ENCODE measurements at places on chromosomes 1 and 21.
A peak's percentile ranks its signal among the peaks of the same experiment; 100 is the strongest.

GRCh38 chr1:23444104-23444533 is 19.6 kb upstream of the TCEA3 start:
- H3K4me3 ChIP-seq: no peak overlapping the region
- H3K36me3 ChIP-seq: peaks cover 30% of the 10 kb centered on the region

DNA sequence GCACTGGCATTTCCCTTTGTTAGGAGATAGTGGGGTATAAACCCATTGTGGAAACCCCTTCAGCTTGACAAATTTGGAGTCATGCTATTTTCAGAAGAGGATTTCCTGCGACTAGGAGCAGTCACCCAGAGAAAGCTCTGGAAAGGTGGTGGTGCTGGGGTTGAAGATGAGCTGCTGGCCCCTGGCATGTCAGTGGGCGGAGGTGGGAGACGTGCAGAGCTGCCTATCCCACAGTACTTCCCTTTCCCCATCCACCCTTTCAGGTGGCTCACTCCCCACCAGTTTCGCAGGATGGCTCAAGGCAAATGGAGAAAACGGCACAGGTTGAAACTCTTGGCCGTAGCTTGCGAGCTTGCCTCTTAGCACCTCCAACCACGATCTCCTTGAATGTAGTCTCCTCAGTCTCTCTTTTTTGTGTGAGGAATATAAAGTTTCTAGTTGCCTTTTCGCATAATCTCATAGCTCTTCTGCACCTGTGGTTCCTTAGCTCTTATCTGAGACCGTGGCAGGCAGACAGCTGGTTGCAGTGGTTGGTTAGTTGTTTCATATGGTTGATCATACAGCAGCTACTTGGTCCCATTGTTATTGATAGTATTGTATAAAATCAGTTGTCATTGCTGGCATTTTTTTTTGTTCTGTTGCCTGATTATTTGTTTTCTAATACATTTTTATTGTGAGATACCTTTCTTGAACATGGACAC is 48.2 kb downstream of the ADARB1 start:
- H3K36me3 ChIP-seq: peaks cover 18% of the 10 kb centered on the region
- no peak overlapping the region for H3K4me3 ChIP-seq
- DNase-seq: no peak
- H3K27me3 ChIP-seq: no peaks in the 10 kb centered on the region
- peaks cover 35% of the 10 kb centered on the region for H3K4me1 ChIP-seq

DNA sequence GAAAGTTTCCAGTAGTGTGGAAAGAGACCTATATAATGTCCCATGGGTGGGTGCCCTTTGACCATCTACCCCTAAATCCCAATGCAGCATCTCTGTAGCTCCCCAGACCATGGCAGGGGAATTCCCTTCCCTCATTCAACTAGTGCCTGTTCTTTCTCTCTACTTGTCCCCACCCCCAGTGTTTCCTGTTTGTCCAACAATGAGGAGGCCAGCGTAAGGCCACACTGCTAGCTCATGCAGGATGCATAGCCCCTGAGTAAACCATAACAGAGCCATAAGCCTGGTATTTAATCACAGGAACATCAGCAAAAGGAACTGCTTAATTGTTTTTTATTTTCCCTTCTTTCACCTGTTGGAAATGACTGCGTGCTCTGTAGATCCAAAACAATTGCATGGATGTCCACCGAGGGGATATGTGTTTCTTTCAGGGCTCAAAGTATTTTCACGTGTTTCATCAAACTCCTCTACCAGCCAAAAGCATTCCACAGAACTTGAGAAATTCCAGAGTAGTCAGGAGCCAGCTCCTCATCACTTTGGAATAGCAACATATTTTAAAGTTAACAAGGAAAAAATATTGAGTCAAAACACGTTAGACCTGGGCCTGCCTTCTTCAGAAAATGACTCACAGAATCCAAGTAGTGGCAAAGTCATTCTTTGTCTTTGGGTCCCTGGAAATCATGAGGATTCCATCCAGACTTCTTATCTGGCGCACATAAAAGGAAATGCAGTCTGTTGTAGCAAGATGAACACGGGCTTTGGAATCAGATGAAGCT is 162.5 kb upstream of the SGIP1 start:
- no peak for DNase-seq
- no peaks in the 10 kb centered on the region for H3K27me3 ChIP-seq
- H3K4me1 ChIP-seq: peaks cover 11% of the 10 kb centered on the region
- no peak overlapping the region for H3K27ac ChIP-seq
- no peak overlapping the region for H3K4me3 ChIP-seq

- H3K36me3 ChIP-seq: no peaks in the 10 kb centered on the region
- H3K4me3 ChIP-seq: no peak overlapping the region
- no peaks in the 10 kb centered on the region for H3K27me3 ChIP-seq
- H3K27ac ChIP-seq: no peak overlapping the region
Measured at GRCh38 chr1:223421676-223422075, 28.5 kb downstream of the CCDC185 start.

GRCh38 chr1:30616759-30617158 is 106.6 kb downstream of the MATN1 start:
- H3K36me3 ChIP-seq: no peaks in the 10 kb centered on the region
- peaks cover 7% of the 10 kb centered on the region for H3K4me1 ChIP-seq
- H3K27me3 ChIP-seq: peaks cover 40% of the 10 kb centered on the region
- H3K27ac ChIP-seq: no peak overlapping the region

GRCh38 chr1:228171221-228171891 is 5.8 kb downstream of the IBA57 start:
- no peaks in the 10 kb centered on the region for H3K27me3 ChIP-seq
- DNase-seq: no peak
- peaks cover 12% of the 10 kb centered on the region for H3K4me1 ChIP-seq
- H3K27ac ChIP-seq: peak overlapping the region; percentile 32
- no peak overlapping the region for H3K4me3 ChIP-seq

DNA sequence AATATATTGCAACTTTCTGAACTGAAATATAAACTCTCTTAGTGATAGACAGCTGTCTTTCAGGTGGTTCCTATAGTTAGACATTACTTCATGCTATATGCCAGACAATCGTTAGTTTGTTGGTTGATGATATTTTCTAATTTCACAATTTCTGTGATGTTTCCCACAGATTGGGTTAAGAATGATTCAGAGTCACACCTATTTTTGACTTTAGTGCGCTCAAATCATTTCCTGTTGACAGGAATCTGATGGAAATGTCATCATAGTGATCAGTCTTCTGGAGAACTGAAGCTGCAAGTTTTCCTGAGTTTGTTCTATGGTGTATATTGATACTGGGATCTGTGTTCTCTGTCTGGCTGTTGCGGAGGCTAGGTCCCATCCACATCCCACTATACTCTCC is 119.7 kb downstream of the C1orf21 start:
- peaks cover 5% of the 10 kb centered on the region for H3K4me1 ChIP-seq
- DNase-seq: no peak
- no peaks in the 10 kb centered on the region for H3K27me3 ChIP-seq
- H3K27ac ChIP-seq: no peak overlapping the region
- H3K36me3 ChIP-seq: no peaks in the 10 kb centered on the region
- no peak overlapping the region for H3K4me3 ChIP-seq

- peak overlapping the region; percentile 61 for H3K27ac ChIP-seq
- peaks cover 12% of the 10 kb centered on the region for H3K36me3 ChIP-seq
- H3K27me3 ChIP-seq: peaks cover 4% of the 10 kb centered on the region
Measured at GRCh38 chr1:231642618-231643017, 16.0 kb downstream of the DISC1 start.

- no peak for DNase-seq
- peaks cover under 1% of the 10 kb centered on the region for H3K27me3 ChIP-seq
- H3K27ac ChIP-seq: peak overlapping the region; percentile 83
- H3K4me3 ChIP-seq: peak overlapping the region; percentile 90
Measured at GRCh38 chr1:3745590-3746381, 6.5 kb upstream of the CCDC27 start.

DNA sequence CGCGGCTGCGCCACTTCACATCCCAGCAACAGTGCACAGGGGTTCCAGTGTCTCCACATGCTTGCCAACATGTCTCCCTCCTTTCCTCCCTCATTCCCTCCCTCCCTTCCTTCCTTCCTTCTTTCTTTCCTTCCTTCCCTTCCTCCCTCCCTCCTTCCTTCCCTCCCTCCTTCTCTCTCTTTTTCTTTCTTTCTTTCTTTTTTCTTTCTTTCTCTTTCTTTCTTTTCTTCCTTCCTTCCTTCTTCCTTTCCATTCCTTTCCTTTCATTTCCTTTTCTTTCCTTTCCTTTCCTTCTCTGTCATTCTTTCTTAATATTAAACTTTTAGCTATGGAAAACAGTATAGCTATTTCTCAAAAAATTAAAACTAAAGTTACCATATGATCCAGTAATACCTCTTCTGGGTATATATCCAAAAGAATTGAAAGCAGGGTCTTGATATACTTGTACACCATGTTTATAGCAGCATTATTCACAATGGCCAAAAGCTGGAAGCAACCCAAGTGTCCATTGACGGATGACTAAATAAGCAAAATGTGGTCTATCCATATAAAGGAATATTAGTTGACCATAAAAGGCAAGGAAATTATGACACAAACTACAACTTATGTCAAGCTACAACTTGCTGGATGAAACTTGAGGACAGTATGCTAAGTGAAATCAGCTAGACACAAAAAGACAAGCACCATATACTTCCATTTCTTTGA is 55.0 kb upstream of the TLR5 start:
- H3K36me3 ChIP-seq: no peaks in the 10 kb centered on the region
- H3K27ac ChIP-seq: no peak overlapping the region
- no peak overlapping the region for H3K4me3 ChIP-seq
- H3K4me1 ChIP-seq: peaks cover 56% of the 10 kb centered on the region

- no peaks in the 10 kb centered on the region for H3K4me1 ChIP-seq
- no peak overlapping the region for H3K4me3 ChIP-seq
- H3K27ac ChIP-seq: peak overlapping the region; percentile 75
- H3K27me3 ChIP-seq: peaks cover under 1% of the 10 kb centered on the region
Measured at GRCh38 chr1:167206166-167206835, 14.4 kb upstream of the POU2F1 start.

GRCh38 chr1:228315484-228315944 is 91.1 kb downstream of the TRIM11 start:
- H3K27me3 ChIP-seq: no peaks in the 10 kb centered on the region
- H3K36me3 ChIP-seq: peaks cover 5% of the 10 kb centered on the region
- no peaks in the 10 kb centered on the region for H3K4me1 ChIP-seq
- no peak overlapping the region for H3K4me3 ChIP-seq

DNA sequence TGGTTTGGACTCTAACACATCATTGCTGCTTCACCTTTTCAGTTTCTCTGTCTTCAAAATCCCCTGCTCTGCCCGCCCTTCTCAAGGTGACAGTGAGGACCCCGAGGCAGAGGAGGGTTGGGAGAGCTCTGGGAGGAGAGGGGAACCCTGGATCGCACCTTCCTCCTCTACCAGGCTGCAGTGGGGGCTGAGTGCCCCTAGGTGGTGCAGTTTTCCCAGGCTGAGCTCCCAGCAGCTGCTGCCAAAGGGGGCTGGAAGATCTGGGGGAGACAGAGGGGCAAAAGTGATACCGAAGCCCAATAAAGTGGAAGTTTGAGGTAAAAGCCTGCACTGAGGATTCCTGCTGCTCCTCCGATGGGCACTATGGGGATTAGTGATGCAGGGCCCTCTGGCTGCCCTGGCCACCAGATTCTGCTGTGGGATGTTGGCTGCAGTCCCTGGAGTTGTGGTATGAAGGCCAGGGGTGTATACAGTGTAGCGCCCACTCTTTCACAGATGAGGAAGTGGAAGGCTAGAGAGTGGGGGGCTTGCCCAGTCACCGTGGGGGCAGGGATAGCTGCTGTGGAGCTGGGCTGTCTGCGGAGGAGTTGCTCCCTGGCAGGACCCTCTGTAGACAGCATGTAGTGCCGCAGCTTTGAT is 40.7 kb upstream of the SCMH1 start:
- no peak overlapping the region for H3K4me3 ChIP-seq
- peaks cover 53% of the 10 kb centered on the region for H3K27me3 ChIP-seq
- DNase-seq: peak; percentile 71
- no peak overlapping the region for H3K27ac ChIP-seq
- peaks cover 38% of the 10 kb centered on the region for H3K4me1 ChIP-seq

DNA sequence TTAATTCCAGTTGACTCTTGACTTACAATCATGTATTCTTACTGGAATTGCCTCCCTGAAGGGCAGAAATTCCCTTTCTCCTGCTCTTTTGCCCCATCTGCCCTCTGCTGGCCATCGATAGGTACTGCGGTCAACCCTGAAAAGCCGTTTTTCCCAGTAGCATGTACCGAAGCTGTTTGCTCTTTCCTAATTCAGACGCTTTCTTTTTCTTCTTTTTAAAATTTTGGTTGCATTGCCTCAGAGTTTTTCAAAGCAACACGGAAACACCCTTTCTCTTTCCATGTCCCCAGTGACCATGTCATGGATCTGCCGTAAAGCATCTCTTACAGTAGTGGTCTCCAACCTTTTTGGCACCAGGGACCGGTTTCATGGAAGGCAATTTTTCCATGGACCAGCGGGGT is 164.2 kb upstream of the C1orf21 start:
- H3K4me1 ChIP-seq: peaks cover 16% of the 10 kb centered on the region
- H3K27me3 ChIP-seq: peaks cover 17% of the 10 kb centered on the region
- no peaks in the 10 kb centered on the region for H3K36me3 ChIP-seq

- no peak for DNase-seq
- H3K4me1 ChIP-seq: peaks cover 28% of the 10 kb centered on the region
- no peak overlapping the region for H3K4me3 ChIP-seq
- peaks cover 8% of the 10 kb centered on the region for H3K36me3 ChIP-seq
- H3K27ac ChIP-seq: no peak overlapping the region
- peaks cover 4% of the 10 kb centered on the region for H3K27me3 ChIP-seq
Measured at GRCh38 chr1:234841710-234842231, 231.8 kb upstream of the IRF2BP2 start.

- H3K4me1 ChIP-seq: no peaks in the 10 kb centered on the region
- H3K27ac ChIP-seq: no peak overlapping the region
- no peak overlapping the region for H3K4me3 ChIP-seq
- no peak for DNase-seq
Measured at GRCh38 chr1:187734427-187734826, 905.7 kb downstream of the PLA2G4A start.

- H3K27ac ChIP-seq: no peak overlapping the region
- no peaks in the 10 kb centered on the region for H3K36me3 ChIP-seq
- H3K27me3 ChIP-seq: peaks cover 4% of the 10 kb centered on the region
- DNase-seq: no peak
- no peaks in the 10 kb centered on the region for H3K4me1 ChIP-seq
Measured at GRCh38 chr1:227391211-227391610, 72.9 kb upstream of the CDC42BPA start.

DNA sequence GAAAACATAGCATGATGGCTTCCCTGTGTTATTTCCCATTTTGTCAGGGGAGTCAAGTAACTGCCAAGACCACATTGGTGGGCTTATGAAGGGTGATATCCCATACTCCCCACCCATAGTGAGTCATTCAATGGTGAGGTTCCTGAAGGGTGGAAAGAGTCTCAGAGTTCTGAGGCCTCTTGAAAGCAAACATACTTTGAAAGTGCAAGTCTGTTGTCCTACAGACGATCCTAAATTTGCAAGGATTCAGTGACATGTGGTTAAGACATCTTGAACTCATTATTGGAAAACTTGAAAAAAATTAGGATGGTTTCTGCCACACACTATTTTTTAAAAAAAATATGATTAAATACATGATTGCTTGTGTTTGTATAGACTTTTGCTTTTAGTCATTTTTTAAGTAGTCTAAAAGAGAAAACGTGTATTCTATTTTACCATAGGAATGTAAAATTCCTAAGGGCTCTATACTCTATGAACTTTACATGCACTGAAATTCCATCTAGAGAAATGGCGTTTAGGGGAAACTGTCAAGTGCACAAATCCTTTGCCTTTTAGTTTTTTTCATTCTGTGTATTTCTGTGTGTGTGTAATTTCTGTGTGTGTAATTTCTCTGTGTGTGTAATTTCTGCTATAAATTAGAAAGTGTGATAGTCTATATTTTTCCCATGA is 225.5 kb upstream of the ADAMTS5 start:
- DNase-seq: no peak
- no peak overlapping the region for H3K27ac ChIP-seq
- H3K27me3 ChIP-seq: no peaks in the 10 kb centered on the region
- no peak overlapping the region for H3K4me3 ChIP-seq
- H3K4me1 ChIP-seq: no peaks in the 10 kb centered on the region
